Activated naive CD8-positive, alpha-beta T cell treated with anti-CD3 and anti-CD28 coated beads for 36 hours (primary cell): ENCODE measurements at places on chromosomes 2 and 18.

DNA sequence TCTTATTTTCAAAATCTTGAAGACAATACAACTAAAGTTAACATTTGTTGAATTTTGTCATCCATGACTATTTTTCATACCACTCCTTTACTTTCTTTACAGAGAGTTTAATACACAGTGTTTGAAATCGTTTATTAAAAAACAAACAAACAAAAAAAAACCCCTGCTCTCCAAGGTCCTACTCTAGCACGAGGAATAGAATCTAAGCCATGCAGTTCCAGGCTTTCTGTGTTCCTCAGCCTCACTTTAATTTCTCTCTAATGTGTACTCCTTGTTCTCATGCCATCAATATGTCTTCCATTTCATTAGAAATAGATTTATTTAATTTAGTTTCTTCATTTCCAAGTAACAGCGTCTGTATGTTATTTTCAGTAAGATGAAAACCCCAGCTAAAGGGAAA is 381.2 kb upstream of the MC4R start:
- DNase-seq, result no peak

DNA sequence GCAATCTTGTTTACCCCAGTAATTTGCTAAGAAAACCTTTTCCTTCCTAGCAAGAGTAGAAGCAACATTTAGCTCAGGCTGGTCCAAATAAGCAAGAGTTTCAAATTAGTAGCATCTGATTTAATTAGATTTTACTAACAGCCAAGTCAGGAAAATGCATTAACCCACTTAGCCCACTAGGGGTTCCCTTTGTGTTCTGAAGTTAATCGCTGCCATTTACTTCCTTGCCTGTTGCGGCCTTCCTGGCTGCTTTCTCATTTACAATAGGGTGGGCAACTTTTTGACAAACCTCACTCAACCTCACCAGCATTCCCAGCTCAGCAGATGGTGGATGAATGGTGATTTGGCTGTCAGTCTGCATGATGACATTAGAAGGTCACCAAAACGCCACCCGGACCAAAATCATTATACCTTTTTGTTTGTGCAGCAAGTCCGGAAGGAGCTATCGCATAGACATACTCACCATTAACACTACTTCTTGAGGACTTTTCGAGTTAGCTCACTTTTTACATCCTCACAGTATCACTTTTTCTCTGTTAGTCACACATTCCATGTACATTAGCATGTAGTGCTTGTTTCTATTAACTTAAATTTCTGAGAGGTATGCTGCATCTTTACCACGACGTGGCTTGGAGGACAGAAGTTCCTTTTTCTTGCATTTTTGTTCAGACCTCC is 101.5 kb upstream of the SETBP1 start:
- DNase-seq, result no peak

GRCh38 chr2:174174741-174175140 is 73.6 kb downstream of the OLA1 start:
- no peak for DNase-seq

DNA sequence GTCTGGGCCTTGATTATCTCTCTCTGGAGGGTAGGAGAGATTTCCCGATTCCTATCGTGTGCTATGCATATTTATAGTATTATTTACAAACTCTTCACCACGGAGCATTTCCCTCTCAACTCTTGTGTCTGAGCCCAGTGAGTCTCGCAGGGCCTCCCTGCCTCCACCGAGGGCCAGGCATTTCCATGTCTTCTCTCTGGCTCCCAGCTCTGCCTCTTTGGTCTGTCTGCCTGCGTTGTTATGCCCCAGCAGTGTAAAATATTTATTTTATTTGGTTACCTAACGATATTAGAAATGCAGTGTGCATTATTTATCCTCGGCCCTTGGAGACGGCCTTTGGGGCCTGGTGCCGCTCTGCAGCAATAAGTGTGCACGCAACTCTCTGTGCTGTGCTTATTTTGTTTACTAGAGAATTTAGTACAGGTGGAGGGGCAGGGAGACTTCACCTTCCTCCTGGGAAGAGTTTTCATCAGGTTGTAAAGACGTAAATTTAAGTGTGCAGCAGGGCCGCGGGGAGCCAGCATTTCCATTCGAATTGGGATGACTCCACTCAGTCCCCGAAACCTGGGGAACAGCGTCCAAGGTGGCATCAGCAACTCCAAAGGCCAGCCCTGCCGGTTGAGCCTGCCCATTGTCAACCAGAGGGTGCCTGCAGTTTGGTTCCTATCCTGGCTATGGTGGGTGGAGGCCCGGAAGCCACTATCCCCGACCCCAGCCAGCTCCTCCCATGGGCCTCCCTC is 100.2 kb downstream of the PTGR3 start:
- no peak for DNase-seq

DNA sequence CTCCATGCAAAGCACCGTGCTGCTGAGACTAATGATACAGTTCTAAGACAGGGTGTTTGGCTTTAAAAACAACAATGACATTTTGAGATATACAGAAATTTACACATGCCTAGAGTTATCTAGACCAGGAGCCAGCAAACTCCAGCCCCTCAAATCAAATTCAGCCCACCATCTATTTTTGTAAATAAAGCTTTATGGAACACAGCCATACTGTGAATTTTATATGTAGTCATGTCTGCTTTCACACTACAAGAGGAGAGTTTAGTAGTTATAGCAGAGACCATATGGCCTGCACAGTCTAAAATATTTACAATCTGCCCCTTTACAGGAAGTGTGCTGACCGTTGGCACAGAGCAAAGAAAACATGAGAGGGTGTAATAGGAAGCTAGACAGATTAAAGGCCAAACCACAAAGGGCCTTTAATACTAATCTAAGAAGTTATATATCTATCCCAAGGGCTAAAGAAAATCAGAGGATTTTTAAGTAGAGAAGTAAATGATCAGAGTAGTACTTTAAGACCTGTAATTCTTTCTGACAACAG is 39.4 kb downstream of the NBAS start:
- DNase-seq, result no peak

- DNase-seq, result no peak
These were observed 1474.1 kb upstream of the SLC39A10 start for GRCh38 chr2:194182888-194183287.

DNA sequence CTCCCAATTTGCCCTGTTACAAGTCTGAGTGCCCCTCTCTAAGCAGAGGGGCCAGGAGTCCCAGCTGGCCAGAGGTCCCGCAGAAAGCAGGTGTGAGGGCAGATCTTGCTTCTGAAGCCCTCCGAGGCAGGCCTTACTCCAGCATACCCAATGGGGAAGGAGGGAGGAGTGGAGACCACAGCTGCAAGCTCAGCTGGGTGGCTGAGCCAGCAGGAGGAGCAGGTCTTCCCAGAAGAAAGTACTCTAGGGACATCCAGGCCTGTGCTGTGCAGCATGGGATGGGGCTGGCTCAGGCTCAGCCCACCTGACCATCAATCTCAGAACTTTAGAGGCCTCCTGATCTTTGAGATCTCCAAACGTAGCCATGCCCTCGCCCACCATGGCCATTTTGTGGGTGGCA is 31.3 kb downstream of the PLB1 start:
- DNase-seq, result no peak

DNA sequence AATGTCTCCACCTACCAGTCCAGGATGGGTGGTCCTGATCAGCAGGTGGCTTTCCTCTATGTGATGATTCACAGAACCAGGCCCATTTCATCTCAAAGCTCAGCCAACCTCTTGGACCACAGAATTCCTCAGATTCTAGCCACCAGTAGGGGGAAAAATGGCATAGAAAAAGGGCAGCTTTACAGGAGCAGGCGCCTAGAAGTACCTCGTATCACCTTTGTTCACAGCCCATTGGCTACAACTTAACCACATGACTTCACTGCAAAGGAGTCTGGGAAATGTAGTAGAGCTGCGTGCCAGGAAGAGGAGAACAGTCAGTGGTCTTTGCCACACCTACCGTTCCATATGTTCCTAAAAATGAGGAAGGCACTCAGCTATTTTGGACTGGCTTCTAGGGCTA is 62.8 kb upstream of the DTNA start:
- no peak for DNase-seq

GRCh38 chr18:38545071-38545470 is 979.5 kb upstream of the CELF4 start:
- no peak for DNase-seq

- no peak for DNase-seq
These were observed 239.9 kb downstream of the THSD7B start for GRCh38 chr2:137005210-137005609.

DNA sequence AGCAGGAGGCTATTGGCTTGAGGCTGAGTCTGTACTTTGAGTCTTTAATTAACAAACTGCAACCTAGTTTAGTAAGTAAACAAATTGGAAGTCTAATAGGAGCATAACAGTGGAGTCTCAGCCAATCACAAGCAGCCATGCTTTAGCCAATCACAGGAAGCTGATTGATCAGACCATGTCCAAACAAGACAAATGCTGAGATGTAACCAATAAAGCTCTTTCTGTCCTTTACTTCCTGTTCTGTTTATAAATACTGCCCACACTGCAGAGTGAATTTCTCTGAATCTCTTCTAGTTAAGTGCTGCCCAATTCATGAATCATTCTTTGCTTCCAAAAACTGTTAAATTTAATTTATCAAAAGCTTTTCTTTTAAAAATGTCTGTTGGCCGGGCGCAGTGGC is 146.6 kb upstream of the DLX2 start:
- DNase-seq, result no peak

DNA sequence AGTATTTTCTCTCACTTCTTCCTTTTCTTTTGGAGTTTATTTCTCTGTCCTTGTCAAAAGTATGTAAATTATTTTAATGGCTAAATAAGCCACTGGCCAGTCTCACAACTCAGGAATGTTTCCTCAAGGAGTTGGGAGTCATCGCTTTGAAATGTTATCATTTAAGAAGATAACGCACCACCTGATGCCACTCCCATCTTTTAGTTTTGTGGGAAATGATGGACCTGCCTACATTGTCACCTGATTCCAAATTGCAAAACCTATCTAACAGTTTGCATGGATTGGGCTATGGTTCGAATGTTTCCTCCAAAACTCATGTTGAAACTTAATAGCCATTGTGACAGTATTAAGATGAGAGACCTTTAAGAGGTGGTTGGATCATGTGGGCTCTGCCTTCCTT is 32.4 kb upstream of the PPM1B start:
- DNase-seq, result no peak

GRCh38 chr2:72263043-72263775 is 115.5 kb upstream of the CYP26B1 start:
- DNase-seq, result no peak

DNA sequence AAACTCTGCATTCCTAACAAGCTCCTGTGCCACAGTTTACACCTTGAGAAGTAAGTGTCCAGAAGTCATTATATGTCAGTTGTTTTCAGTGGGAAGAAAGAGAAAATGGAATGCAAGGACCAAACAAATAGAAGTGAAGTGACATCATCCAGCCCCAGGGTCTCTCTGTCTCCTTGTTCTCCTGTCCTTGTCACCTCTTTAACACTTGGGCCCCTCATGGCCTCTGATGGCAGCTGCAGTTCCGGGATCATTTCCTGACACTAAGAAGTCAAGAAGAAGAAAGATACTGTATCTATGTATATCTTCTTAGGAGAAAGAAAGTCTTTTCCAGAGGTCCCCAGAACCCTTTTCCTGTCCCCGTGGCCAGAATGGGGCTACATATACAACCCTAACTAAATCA is 2.8 kb upstream of the CFAP221 start:
- DNase-seq, result no peak

GRCh38 chr18:25561918-25562317 is 210.0 kb upstream of the ZNF521 start:
- no peak for DNase-seq

GRCh38 chr18:33901894-33902512 is 322.7 kb downstream of the NOL4 start:
- DNase-seq, result no peak

- no peak for DNase-seq
These were observed 28.5 kb downstream of the HRH4 start for GRCh38 chr18:24488824-24489493.

GRCh38 chr18:74515620-74516231 is 18.6 kb upstream of the CNDP1 start:
- no peak for DNase-seq

DNA sequence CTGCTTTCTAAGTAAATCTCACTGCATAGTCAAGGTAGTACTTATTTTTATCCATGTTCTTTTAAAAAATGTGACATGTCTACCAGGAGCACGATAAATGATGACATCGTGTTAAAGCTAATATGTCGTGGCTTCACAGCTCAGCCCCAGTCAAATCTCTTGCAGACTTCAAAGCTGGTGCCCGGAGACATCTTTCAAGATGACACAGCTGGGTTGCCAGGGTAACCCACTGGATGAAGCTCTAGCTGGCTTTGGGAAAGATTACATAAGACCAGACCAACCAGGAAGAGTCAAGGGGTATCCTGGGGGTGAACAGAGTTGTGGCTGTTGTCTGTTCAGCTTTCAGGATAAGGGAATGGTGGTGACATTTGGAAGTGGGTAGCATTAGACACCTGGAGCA is 67.8 kb downstream of the VSNL1 start:
- DNase-seq, result no peak

DNA sequence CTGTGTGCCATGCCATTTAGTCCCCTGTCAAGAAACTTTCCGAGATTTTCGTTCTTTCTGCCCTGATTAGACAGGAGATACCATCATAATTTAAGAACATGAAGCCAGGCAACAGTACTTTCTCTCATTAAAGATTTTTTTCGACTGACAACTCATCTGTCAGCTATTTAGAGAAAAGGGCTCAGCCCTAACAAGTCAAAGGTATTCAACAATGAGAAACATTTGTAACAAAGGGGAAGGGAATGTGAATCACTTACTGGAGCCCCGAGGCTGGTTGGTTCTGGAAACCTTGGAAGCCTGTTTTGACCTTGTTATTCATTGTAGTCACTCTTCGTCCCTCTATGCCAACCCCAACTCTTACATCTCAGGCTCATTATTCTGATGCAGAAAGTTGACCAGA is 199.4 kb downstream of the SPP2 start:
- no peak for DNase-seq

DNA sequence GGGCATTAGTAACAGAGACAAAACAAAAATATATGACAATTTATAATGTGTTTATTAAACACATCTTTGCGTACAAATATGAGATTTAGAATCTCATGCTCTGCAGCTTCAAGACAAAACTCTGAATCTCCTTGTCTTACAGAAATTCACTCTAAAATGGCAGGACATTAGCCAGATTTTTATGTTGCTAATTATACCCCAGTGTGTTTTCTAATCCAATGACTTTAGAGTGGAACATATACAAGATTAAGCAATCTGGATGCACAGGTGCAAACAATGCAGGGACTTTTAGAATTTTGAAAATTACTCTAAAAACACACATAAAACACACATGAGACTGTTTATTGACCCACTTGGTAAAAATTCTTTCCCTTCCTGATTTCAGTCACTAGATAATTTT is 85.9 kb downstream of the CALCRL start:
- no peak for DNase-seq
